MCF 10A (cell line): ENCODE measurements at places on chromosomes 4 and X.
A peak's percentile ranks its signal among the peaks of the same experiment; 100 is the strongest.

DNA sequence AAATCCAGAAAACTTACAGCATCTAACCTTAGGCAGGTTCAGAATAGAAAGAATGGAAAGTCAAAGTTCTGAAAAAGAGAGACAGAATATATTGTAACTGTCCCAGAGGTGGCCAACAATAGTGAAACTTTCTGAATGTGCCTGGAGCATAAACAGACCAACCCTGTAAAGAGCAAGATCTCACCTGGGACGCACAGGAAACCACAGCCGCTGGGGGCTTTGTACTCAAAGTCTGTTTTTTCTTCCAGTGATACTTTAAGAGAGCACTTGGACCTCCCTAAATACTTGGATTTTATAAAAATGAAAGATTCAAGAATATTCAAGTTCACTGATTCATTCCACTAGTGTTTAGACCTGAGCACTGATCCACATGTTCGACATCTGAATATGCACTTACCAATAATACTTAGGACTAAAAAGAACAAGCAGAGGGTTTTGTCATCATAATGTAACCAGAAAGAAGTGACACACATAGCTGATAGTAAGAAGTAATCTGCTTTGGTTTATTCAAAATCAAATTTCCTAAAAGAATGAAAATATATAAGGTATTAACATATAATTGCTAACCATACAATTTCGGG, 35.3 kb downstream of the ARAP2 start:
- DNase-seq = no peak

GRCh38 chr4:81666491-81666890, 194.8 kb upstream of the RASGEF1B start:
- DNase-seq = no peak

DNA sequence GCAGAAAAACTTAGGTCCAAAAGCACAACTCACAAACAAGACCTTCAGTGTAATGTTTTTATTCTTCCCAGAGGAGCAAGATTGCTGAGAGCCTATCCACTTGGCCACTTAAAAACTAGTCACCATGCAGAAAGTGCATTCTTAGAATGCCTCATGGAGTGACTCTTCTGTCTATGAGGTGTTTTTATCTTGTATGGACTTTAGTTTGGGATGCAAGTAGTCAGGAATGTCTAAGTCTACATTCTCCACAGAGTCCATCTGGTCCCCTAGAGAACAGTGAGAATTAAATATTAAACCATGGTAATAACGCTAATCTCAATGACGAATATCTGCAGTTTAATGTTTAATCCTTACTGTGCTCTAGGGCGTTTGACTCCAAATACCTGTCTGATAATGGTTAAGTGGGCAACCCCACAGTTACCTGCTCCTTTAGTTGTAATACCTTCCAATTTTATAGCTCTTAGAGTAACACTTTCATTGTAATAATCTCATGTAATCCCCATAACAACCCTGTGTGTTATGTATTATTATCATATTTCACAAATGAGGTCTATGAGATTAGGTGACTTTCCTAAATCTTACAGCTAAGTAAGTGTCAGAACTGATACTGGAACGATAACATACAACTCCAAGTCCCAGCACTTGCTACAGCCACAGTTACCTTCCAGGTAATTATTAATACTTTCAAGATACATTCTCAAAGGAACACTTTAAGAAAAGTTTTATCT, 235.6 kb upstream of the JADE1 start:
- DNase-seq = no peak

GRCh38 chr4:184028561-184029374, 123.7 kb downstream of the STOX2 start:
- no peak for DNase-seq

DNA sequence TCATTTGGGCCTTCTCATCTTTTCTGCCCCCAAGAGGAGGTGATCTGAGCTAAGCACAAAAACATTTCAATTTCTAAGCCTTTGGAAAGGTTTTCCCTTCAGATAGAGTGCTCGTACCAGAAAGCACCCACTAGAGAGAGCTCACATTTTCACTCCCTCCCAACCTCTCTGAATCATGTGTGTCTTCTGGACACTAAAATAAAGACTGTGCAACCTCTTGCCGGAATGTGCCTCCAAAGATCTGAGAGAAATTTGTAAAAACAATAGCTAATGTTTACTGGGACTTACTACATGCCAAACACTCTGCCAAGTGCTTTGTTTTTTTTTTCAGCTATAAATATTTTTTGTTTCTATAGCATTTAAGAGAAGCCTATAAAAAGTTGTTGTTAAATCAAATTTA, 120.6 kb upstream of the LNX1 start:
- no peak for DNase-seq

- peak; percentile 30 for DNase-seq
These were observed 115.1 kb downstream of the CAMK2D start for GRCh38 chr4:113646442-113646822.

- DNase-seq = no peak
These were observed 1034.5 kb upstream of the IGFBP7 start for GRCh38 chr4:58144721-58145120.

DNA sequence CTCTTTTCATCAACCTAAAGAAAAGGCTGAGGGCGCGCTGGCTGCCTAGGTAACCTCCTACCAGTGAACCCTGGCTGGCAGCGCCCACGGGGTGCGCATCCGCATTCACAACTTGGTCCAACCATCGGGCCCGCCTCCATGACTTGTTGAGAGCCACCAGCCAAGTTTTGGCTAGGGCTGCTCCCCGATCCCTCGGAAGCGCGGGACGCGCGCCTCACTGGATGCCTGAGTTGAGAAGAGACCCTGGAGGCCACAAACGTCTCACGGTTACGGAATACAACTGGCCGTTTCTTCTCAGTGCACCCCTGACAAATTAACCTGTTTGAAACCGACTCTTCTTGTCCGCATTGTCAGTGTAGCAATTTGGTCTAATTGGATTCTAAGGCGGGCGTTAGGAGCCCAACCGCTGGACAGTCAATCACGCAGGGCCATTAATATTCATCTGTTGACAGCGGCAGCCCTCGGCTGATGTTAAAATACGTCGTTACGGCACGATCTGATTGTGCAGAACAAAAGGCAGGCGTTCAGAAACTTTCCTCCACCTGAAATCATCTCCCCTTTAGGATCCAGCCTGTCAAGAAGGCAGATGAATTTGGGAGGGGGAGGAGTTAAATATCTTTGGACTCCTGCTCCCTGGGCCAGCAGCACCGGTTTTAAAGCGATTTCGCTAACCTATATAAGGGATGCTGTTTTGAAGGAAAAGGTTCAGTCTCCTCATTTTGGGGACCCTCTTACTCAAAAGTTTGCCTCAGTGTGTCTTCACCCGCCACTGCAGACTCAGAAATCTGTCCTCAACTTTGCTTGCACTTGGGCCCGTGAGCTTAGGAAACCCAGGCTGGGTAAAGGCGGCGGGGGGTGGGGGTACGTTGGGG, 1.2 kb downstream of the GPC3 start:
- no peak for DNase-seq

DNA sequence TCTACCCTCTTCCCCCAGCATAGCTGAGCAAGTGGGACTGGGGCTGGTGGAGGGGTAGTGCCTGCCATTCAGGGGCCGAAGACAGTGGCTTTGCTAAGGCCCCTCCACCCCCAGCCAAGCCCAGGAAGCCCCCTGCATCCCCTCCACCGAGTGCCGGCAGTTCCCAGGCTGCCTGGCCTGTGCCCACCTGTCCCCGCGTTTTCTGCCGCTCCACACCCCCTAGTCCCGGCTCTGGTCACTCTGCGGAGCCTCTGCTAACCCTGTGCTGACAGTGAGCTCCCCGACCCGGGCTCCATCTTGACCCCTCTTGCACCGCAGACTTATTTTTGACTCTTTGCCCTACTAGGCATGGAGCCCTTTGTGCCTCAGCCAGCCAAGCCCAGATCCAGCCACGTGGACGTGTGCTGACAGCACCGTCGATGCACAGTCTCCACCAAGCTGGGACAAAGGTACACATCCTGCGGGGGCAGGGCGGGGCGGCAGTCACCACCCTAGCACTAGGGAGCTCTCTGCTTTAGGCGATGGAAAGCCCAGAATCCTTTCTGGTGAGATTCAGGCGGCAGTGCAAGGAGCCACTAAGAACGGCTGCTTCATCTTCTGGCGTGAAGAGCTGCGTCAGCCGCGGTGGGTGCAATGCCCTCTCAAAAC, 96.6 kb downstream of the PHKA2 start:
- no peak for DNase-seq

- no peak for DNase-seq
These were observed 44.7 kb downstream of the SLC10A7 start for GRCh38 chr4:146477054-146477453.

DNA sequence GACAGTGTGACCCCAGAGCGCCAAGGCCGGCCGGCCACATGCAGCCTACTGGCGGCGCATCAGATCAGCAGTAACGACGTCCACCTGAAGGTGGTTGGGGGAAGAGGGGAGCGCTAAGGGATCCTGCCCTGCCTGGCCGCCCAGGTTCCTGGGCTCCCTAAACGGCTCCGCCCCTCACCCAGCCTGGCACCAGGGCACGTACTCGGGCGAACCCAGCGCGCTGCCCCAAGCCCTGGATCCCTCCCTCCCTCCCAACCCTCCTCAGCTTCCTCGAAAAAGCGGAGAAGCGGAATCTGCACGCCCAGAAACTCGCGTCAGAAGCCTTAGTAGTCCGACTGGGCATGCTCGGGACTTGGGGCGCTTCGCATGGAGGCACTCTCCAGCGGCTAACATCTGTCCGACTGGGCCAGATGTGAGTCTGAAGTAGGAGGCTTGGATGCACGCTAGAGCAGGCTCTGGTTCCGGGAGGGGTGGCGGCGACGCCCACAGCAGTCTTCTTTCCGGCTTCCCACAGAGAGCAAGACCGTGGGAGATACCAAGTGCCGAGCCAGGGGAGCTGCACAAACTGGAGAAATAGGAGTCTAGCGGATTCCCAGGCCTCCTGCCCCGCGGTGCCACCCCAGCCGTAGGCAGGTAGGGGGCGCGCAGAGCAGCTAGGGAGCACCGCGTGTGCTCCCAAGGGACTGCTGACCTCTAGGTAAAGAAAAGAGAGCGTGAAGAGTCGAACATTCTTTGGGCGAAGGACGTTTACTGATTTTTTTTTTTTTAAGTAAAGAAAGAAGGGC, 114.3 kb upstream of the TEX13C start:
- no peak for DNase-seq
